ENCODE measurements at places on chromosomes 11 and 22.

DNA sequence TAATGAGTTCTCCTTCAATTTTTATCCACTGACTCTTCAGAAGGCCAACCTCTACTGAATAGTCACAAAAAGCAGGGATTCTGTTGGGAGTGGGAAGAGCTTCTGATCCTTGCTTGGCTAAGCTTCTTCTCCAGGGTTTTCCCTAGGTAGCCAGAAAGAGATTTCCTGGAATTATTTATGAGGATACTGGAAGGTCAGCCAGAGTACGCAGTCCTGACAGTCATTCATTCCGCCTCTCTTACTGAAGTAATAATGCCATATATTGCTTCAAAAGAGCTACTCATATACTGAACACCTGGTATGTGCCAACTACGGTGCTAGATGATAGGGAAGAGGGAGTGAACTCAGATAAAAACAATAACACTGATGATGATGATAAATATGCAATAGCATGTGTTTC is 116.1 kb downstream of the CCDC34 start:
- no peak for DNase-seq

DNA sequence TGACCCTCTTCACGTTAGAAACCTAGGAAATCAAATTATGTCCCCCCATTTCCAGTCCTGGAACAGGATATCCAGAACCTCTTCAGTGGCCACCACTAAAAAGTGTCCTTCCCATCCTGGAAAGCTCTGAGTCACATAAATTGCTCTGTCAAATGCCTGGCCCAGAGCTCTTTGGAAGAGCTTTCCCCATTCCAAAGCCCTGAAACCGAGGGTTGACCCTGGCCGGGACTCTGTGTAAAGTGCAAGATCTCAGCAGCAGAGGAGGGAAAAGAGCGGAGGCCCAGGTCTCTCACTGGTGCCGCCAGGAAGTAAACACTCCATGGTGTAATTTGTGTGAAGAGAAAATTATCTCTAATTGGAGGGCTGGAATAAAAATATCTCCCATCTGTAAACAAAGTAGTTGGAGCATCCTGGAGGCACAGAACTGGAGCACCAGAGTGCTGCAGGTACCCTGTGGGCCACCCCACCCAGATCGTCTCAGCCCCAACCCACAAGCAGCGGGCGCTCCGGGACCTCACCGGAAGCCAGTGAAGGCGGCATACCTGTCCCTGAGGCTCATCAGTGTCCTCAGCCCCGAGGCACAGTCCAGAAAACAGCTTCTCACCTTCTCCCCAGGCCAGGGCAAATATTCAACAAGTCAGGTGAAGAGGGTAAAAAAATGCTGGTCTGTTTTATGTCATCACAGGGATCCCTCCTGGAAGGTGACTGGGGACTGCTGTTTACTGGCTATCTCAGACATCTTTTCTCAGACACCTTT is 4.7 kb upstream of the JAM3 start:
- DNase-seq = no peak

DNA sequence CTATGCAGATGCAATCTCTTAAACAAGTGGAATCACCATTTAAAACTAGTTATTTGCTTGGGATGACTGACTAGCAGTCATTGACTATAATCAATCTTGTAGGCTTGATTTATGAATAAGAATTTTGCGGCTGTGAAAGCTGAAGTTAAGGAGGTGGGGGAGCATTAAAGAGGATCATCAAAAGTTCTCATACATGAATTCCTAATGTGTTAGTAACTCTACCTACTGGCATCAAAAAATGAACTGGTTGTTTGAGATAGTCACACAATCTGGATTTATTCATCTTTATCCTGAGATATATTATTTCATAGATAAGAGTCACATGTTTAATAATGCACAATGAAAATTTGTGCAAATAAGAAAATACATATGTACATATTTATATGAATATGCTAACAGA is 393.6 kb downstream of the LUZP2 start:
- no peak for DNase-seq

GRCh38 chr22:27472975-27473374 is 328.6 kb downstream of the MN1 start:
- DNase-seq = no peak

- DNase-seq = no peak
Observed at GRCh38 chr22:40635940-40636379, 559 bp downstream of the MRTFA start.

- DNase-seq = peak; percentile 13
Observed at GRCh38 chr11:76810151-76810853, 27.1 kb downstream of the TSKU start.

GRCh38 chr11:14320020-14320419 is 39.0 kb downstream of the RRAS2 start:
- no peak for DNase-seq

DNA sequence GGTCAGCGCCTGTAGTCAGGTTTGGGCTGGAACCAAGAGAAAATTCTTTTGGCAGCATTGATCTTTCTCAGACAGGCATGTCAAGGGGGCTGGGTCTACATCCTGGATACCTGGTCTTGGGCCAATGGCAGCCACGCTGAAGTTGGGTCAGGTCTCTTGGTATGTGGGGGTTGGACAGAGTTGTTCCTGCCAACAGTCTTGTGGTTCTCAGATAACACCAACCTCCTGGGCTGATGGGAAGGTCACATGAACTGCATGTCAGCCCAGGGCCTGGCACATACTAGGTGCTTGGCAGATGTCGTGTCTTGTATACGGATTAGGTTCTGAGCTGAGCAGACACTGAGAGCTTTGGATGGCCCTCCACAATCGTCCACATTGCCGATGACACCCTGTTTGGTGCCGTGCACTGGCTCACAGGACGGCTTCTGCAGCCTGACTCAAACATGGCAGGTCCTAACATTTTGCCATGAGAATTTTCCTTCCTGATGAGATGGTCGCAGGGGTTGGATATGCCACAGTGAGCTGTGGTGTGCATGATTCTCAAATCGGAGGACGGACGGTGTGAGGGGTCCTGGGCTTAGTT is 42.0 kb downstream of the FBLN1 start:
- no peak for DNase-seq

DNA sequence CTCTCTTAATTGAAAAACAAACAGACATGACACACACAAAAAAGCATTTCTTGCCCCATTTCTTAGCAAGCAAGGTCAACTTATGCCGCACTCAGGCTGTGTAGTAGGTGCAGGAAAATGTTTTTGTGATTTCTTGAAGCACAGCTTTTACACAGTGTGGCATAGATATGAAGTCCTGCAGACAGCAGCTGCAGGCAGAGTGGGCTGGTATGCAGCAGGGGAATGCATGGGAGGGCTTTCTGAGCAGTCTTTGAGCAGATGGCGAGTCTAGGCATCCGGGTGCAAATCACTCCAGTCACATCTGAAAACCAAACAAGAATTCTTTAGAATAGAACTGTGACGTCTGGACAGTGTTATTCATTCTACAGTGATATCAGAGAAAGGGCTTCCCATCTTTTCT is 87.5 kb downstream of the BLID start:
- no peak for DNase-seq

- DNase-seq = no peak
Observed at GRCh38 chr22:49726022-49726681, 101.5 kb downstream of the BRD1 start.

GRCh38 chr11:46378811-46379481 is 2.5 kb upstream of the MDK start:
- DNase-seq = no peak

GRCh38 chr22:26608129-26608528 is 9.7 kb downstream of the CRYBB1 start:
- no peak for DNase-seq

All from T-helper 2 cell (primary cell).